Erythroblast (primary cell): ENCODE measurements at places on chromosomes 7 and 10.
A peak's percentile ranks its signal among the peaks of the same experiment; 100 is the strongest.

DNA sequence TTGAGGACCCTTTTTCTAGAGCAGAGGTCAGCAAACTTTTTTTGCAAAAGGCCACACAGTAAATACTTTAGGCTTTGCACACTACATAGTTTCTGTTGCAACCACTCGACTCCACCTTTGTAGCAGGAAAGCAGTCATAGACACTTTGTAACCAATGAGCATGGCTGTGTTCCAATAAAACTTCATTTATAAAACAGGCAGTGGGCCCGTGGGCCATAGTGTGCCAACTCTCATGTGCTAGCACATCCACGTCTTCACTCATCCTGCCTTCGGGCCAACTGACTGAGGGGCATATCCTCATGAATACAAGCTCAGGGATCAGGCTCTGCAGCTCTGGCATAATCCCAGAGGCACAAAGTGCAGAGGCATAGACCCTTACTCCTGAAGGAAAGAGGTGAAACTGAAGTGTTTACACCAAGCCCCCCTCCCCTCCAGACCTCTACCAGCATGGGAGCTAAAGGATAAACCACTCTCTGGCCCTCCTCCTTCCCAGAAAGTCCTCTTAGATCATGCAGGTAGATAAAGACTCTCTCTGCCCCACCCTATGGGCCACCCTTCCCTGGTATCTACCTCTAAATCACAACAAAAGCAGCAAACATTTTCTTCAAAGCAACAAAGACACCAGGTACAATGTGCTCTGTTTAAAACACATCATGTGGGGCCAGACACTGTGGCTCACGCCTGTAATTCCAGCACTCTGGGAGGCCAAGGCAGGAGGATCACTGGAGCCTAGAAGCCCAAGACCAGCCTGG, 71.0 kb downstream of the DLG5 start:
- DNase-seq, result no peak

DNA sequence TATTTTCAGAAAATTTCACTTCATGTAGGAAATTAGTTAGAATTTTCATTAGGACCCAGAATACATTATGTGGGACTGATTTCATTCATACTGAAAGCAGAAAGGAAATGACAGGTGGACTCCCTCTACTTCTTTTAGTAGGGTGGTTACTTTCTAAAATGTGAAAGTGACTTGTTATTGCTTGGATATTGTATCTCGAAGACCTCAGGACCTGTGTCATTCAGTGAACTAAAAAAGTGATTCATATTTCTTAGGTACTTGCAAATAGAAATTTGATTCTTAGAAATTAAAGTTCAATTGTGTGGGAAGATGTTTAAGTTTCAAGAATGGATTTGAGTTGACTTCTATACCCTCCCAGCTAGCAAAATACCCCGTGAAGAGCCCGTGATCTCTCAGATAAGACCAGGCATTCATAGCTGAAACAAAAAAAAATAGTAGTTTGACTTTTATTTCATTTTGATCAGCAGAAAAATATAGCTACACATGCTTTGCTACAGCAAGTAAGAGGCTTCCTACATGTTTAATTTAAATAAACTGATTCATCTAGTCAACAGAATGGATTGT, 1037.1 kb downstream of the GATA3 start:
- DNase-seq, result no peak

GRCh38 chr7:64877714-64878610, 25.1 kb upstream of the ZNF273 start:
- no peak for DNase-seq

DNA sequence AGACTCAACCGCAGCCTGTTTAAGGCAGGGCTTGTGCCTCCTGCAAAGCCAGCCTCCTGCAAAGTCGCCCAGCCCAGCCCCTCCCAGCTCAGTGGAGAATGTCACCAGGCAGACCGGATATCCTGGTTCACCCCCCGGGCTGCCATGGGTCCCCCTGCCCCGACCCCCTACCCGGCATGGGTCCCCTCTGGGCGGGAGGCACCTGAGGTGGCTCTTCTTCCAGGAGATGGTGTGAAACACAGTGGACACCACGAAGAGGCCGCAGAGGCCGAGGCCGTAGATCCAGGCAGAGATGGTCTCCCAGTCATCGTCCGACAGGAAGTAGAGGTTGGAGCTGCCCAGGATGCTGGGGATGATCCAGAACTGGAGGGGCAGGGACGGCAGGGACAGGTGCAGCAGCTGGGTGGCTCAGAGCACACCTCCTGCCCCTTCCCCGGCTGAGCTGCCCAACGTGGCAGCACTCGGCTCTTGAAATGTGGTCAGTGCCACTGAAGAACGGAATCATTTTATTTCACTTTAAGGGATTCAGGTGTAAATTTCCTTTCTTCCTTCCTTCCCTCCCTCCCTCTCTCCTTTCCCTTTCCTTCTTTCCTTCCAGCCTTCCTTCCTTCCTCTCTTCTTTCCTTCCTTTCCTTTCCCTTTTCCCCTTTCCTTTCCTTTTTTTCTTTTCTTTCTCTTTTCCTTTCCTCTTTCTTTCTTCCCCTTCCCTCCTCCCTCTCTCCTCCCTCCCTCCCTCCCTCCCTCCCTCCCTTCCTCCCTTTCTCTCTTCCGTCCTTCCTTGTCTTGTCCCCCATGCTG, 36.7 kb upstream of the RADIL start:
- DNase-seq, result no peak

DNA sequence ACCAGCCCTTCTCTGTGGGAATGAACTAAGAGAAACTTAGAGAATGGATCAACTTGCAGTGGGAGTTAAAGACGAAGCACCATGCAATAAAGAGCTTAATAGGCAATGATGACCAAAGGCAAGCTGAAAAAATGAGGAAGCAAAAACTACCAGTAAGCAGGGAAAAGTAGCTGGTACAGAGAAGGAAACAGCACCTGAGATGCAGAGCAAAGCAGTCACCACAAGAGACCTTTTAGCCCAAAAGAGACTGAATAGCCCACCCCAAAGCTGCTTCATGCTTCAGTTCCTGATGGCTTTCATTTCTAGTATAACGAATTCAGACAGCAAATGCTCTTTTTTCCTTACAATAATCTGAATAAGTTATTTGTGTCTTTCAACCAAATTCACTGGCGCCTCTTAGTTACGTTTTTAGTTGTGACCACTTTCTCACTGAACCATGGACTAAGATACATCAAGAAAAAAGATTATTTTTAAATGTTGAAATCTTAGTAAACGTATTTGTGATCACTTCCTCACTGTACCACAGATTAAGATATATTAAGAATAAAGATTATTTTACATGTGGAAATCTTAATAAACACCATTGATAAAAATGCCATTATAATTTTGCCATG, 76.0 kb downstream of the USP6NL start:
- no peak for DNase-seq

DNA sequence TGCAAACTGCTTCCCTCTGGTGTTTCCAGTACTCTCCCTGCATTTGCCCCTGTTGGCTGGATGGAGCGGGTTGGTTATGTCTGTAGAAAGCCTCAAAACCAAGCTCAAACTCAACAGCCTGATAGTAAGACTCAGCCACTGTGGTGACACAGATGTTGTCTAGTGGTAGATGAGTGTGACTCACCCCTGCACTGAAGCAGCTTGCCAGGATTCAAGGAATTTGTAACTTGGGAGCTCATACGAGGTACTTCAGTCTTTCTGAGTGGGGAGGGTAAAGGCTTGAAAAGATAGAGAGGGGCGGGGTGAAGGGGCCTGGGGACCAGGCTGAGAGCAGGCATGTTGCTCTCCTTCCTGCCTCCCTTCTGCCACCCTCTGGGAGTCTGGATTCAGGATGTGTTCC, 22.9 kb upstream of the AQP1 start:
- DNase-seq, result no peak

DNA sequence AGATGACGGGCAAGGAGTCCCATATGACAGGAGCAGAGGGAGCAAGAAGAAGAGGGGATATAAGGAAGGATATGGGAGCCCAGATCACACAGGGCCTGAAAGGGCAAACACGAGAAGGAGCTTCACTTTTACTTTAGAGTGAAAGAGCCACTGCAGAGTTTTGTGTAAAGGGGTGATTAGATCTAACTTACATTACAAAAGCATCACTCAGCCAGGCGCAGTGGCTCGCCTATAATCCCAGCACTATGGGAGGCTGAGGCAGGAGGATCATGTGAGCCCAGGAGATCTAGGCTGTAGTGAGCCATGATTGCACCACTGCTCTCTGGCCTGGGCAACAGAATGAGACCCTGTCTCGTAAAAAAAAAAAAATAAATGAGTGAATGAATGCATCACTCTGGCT, 91.1 kb downstream of the MPP7 start:
- no peak for DNase-seq

GRCh38 chr7:35908331-35909216, 107.7 kb downstream of the SEPTIN7 start:
- DNase-seq, result no peak

DNA sequence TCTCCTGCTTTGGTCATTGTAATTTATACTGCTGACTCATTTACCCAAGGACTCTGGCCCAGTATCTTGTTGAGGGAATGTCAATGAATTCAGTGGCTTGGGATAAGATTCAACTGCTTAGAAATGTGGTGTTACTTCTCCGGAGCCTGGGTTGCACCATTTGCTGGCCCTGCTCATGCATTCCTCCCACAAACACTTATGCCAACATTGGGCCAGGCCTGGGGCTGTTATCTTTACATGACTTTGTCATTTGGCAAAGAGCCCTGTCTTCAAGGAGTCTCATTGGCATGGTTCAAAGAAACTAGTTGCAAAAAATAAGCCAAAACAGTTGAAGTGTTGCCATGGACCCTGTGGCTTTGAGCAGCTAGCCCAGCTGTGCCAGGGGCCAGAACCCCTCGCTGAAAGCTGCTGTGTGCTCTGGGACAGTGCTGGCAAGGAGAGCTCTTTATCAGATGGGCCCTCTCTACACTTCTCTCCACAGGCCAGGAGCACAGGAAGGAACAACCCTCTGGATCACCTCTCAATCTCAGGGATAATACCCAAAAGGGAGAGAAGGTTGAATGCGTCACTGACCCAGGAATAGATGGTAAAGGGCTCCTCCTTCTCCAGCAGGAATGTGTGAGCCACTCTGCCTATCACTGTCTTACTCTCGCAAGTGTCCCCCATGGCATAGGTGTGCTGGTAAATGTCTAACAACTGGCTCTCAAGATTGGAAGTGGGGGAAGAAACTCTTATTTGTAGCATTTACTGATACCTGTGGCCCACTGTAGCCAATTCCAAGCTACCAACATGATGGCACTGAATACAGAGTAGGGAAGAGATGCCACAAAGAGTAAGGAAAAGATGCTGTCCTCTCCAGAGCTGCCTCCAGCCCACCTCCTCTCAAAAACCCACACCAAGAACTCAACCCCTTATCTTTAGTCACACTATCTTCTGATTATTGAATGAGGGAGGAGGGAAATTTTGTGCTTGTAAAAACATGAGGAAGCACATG, 23.5 kb upstream of the PDE1C start:
- DNase-seq, result peak; percentile 26

DNA sequence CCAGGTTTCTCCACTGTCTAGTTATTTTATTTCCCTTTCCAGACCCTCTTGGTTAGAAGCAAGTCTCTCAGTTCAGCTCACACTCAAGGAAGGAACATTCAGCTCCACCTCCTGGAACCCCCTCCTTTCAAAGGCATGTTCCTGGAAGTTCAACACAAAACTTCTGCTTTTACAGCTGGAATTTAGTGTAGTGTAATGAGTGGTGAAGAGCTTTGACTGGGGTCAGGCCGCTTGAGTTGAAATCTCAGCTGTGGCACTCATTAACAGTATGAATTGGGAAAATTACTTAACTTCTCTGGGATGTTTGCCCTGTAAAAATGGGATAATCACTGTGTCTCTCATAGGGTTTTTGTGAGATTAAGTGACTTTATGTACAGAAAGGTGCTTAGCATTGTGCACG, 91.7 kb downstream of the TMEM178B start:
- DNase-seq, result no peak

DNA sequence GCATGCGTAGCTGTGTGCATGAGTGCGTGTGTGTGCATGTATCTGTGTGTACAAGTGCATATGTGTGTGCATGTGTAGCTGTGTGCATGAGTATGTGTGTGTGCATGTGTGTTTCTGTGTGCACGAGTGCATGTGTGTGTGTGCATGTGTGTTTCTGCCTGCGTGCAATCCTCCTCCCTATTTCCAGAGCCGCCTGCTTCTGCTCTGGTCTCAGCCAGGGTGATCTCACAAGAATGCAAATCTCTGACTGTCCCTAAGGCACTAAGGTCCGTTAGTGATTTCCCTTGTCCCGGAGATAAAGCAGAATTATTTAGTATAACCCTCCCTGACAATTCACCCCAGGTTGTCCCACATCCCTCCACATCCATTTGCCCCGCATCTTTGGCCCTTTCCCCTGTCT, 530.3 kb downstream of the TCERG1L start:
- no peak for DNase-seq

GRCh38 chr7:156639426-156640256, 933 bp upstream of the RNF32 start:
- DNase-seq, result peak; percentile 54

DNA sequence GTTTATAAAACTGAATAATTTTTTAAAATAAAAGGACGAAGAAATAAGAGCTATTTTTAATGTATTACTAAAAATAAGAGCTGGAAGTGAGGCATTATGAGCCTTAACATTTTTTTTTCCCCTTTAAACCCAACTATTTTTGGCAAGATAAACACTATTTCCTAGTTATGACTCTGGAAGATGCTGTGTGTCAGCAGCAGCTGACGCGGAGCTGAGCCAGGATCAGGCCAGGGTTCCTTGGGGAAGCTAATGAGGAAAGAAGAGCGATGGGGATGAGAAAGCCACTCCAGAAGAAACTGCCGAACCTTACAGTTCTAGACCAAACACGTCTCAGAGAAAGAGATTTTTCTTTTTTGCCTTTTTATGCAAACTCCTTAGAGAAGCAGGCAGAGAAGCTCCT, 85.9 kb downstream of the USP6NL start:
- DNase-seq, result no peak

GRCh38 chr7:109844362-109844761, 1246.6 kb upstream of the LRRN3 start:
- DNase-seq, result no peak

GRCh38 chr10:129832573-129833467, 131.3 kb downstream of the EBF3 start:
- no peak for DNase-seq

- DNase-seq, result no peak
Observed at GRCh38 chr7:75885036-75885435, 6.2 kb downstream of the RHBDD2 start.

GRCh38 chr10:4130685-4131084, 345.7 kb upstream of the KLF6 start:
- DNase-seq, result no peak

- no peak for DNase-seq
Observed at GRCh38 chr10:129421399-129422010, 45.5 kb upstream of the MGMT start.

- peak; percentile 57 for DNase-seq
Observed at GRCh38 chr7:2247141-2247995, 5.3 kb downstream of the NUDT1 start.

- no peak for DNase-seq
Observed at GRCh38 chr7:157253850-157254249, 83.0 kb upstream of the DNAJB6 start.

GRCh38 chr10:5587151-5588079, 62.7 kb downstream of the CALML3 start:
- DNase-seq, result no peak

GRCh38 chr10:50422259-50422658, 170.9 kb upstream of the ASAH2 start:
- DNase-seq, result no peak

- DNase-seq, result no peak
Observed at GRCh38 chr7:131501930-131502685, 54.3 kb downstream of the PODXL start.

GRCh38 chr7:17046666-17047065, 164.9 kb upstream of the AGR3 start:
- DNase-seq, result no peak

GRCh38 chr10:77545585-77545984, 92.0 kb downstream of the KCNMA1 start:
- DNase-seq, result no peak
